ENCODE measurements at places on chromosomes 7 and 10.
A peak's percentile ranks its signal among the peaks of the same experiment; 100 is the strongest.

DNA sequence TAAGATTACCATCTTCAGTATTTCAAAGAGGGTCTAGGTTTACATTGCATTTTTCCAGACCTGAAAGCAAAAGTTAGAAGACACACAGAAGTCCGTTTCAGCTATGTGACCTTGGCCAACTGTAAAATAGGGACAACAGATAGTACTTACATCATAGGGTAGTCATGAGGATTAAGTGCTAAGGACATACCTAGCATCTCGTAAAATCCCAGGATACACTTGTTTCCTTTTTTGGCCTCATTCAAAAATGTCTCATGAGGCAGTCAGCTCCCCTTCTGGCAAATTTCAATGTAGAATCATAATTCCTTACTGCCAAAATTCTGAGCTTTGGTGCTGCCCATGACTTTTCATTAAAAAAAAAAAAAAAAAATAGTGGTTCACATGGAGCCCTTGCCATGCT, 6.4 kb upstream of the DUSP5 start:
- DNase-seq: no peak

GRCh38 chr7:1136841-1137516, 23.0 kb downstream of the ZFAND2A start:
- no peak for DNase-seq

- DNase-seq: no peak
These were observed 54.1 kb downstream of the LAMB1 start for GRCh38 chr7:107948645-107949442.

GRCh38 chr7:158422196-158422886, 165.3 kb downstream of the PTPRN2 start:
- no peak for DNase-seq

DNA sequence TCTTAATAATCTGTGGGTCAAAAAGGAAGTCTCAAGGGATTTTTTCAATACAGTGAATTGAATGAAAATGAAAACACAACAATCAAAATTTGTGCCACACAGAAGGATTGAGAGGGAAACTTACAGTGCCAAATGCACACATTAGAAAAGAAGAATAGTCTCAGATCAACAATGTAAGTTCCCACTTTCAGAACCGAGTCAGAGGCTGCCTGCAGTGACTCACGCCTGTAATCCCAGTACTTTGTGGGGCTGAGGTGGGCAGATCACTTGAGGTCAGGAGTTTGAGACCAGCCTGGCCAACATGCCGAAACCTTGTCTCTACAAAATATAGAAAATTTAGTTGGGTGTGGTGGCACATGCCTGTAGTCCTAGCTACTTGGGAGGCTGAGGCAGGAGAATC, 12.5 kb upstream of the KEL start:
- no peak for DNase-seq

- DNase-seq: no peak
These were observed 203.3 kb downstream of the SEC23IP start for GRCh38 chr10:120095875-120096274.

DNA sequence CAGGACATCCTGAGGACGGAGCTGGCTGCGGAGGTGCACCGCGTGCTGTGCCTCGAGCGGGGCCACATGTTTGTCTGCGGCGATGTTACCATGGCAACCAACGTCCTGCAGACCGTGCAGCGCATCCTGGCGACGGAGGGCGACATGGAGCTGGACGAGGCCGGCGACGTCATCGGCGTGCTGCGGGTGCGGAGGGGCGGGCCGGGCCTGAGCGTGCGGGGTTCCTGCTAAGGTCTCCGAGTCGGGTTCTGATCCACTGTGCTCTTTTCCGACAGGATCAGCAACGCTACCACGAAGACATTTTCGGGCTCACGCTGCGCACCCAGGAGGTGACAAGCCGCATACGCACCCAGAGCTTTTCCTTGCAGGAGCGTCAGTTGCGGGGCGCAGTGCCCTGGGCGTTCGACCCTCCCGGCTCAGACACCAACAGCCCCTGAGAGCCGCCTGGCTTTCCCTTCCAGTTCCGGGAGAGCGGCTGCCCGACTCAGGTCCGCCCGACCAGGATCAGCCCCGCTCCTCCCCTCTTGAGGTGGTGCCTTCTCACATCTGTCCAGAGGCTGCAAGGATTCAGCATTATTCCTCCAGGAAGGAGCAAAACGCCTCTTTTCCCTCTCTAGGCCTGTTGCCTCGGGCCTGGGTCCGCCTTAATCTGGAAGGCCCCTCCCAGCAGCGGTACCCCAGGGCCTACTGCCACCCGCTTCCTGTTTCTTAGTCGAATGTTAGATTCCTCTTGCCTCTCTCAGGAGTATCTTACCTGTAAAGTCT, 10.4 kb downstream of the ATG9B start:
- no peak for DNase-seq

GRCh38 chr7:128065872-128066271, 34.6 kb upstream of the LRRC4 start:
- no peak for DNase-seq

DNA sequence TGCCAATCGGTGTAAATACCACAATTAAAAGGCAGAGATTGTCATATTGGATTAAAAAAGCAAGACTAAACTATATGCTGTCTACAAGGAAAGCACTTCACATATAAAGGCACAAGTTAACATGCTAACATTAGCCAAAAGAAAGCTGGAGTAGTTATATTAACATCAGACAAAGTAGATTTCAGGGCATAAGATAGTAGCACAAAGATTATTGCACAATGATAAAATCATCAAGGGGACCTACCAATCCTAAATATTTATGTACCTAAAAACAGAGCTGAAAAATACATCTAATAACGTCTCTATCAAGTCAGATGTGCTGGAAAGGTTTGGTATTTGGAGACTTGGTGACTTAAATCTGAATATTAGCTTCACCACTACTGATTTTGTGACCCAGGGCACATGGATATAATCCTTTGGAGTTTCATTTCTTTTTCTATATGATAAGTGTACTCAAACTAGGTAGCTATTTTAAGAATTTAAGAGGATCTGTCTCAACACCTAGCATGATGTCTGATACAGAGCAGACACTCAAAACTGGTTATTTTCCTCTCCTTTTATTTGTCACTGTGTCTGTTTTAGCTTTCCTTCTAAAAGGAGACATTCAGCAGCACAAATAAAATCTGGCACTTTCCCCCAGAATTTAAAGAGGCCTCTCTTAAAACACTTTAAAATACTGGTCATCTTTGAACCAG, 156.5 kb downstream of the DOCK4 start:
- DNase-seq: no peak

GRCh38 chr10:99619851-99620710, at the start of gene SLC25A28:
TSS of gene SLC25A28 (minus strand) at chr10:99620439. CDS start at chr10:99620335, 104 bp downstream.
- peak; percentile 86 for DNase-seq

GRCh38 chr10:16612115-16612980, 90.7 kb upstream of the C1QL3 start:
- DNase-seq: no peak

GRCh38 chr7:84524714-84525694, 330.4 kb upstream of the SEMA3A start:
- no peak for DNase-seq

DNA sequence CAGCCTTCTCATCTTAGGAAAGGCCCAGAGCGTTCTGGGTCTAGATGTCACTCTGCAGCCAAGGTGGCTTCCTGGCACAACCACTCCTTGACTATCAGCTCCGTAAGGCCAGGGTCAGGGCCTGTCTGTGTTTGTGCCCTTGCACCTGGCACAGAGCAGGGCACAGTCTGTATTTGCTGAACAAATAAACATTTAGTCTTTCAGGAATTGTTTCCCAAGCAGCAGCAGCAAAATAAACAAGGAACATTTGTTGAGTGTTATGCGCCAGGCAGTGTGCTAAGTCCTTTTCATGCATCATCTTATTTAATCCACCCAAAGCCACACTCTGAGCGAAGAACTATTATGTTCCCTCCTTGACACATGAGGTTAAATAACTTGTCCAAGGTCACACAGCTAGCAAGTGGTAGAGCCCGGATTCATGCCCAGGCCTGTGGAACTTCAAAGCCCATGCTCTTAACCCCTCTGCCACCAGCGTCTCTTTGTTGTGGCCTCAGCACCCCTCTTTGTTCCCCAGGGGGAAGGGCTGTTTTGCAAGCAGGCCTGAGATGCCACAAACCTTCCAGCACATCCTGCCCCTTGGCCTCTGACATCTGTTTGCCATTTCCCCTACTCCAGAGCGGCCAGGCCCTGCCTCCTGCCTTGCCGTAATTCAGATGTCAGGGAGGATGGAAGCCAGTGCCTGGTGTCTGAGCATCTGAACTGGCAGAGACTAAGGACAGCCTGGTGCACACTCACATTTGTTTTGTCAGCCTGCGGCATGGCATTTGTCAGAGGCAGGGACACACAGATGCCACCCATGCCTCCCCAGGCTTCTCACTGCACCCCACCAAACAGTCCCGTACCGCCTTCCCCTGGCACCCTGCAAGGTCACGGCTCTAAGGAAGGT, 325.8 kb upstream of the ZMIZ1 start:
- DNase-seq: no peak

DNA sequence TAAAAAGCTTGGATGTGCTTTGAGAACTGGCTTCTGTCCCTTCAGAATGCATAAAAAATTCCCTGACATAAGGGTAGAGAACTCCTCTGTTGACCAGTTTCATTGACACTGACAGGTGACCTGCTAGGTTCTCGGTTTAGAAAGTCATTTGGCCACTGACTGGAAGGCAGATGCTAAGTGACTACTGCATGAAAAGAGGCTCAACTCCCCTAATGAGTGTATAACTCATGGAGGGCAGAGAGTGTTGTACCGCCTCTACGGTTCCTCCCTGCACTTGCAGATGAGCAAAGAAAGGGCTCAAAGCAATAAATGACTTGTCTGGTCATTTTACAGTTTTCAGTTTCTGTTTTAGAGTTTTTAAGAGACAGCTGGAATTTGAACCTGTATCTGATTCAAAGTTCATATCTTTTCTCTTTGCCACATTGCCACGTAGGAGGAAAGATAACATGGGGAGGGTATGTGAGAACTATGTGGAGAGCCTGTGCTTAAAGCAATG, 2.9 kb upstream of the FGL2 start:
- DNase-seq: no peak

DNA sequence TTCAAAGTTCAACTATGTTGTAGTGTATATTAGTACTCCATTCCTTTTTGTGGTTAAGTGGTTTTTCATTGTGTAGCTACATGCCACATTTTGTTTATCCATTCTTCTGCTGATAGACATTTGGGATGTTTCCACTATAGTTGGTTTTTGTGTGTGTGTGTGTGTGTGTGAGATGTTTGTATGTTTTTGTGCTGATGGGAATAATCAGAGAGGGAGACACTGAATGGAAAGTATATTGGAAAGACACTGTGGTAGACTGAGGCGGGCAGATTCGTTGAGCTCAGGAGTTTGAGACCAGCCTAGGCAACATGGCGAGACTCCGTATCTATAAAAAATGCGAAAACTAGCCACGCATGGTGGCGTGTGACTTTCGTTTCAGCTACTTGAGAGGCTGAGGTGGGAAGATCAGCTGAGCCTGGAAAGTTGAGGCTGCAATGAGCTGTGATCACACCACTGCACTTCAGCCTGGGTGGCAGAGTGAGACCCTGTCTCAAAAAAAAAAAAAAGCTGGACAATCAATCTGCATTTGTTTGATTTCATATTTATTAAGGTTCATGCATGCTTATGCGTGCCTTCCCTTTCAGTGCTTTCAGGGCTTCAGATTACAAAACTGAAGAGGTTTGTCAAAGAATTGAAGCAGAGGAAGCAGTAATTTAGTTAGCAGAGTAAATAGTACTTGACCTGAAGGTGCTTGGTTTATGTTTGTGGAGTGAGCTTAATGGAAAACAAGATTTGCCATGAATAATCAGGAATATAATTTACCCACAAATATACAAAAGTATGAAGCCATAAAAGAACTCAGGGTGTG, 14.7 kb downstream of the SEC24C start:
- no peak for DNase-seq

GRCh38 chr7:55121249-55121648, 102.4 kb downstream of the EGFR start:
- no peak for DNase-seq

- no peak for DNase-seq
These were observed 938.9 kb downstream of the NRG3 start for GRCh38 chr10:82813856-82814255.

GRCh38 chr10:67834375-67834774, 3.6 kb downstream of the DNAJC12 start:
- no peak for DNase-seq

DNA sequence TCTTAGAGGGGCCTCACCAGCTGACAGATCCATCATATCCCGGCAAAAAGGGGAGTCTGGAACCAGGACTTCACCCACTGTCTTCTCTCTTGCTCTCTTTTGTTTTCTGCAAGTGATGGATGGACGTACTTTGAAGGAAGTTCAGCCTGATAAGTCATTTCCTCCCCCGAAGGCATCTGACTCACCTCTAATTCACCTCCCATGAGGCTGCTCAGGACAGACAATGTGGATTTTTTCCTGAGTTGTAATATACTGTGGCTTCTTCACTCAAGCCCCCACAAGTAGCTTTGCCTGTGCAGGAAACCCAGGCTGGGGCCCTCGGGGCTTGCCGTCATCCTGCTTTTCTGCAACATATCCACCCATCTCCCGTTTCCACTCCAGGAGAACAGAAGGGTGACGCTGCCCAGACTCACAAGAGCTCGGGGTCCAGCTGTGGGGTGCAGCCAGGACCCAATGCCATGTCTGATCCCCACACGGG, 70.4 kb downstream of the ASB13 start:
- DNase-seq: no peak

- no peak for DNase-seq
These were observed 5.1 kb upstream of the EMX2 start for GRCh38 chr10:117537436-117537903.

DNA sequence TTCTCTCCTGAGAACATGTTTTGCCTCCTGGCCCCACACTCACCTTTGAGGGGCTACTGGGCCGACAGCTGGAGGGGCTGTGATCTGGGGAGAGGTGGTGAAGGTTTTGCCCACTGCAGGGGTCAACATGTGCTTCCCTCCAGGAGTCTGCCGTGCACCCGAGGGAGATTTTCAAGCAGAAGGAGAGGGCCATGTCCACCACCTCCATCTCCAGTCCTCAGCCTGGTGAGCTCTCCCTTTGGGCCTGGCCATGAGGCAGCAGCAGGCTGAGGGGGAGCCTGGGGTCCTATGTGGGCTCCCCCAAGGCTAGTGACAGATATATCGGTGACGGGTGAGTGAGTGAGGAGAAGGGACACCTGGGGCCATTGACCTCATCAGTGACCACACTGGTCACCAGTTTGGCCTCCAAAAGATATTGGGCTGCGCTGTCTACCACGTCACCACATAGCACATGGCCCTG, 6.6 kb downstream of the PGAM2 start:
- no peak for DNase-seq
